A549 treated with Mapracorat at 1 μM for 4 hours (cell line): ENCODE measurements at places on chromosomes 3 and 15. TPM values are rescaled to one million over a fixed set of nuclear protein-coding genes. Genes with fewer than 3 reads are reported as not detected.

C3orf62 gene
- 1.5 to 2.5 TPM (median 1.8 TPM) in 5 replicates for total RNA-seq

ROPN1 gene
- total RNA-seq = not detected in 5 replicates

COL6A5 gene
- total RNA-seq = 0.05 TPM in 1 of 5 replicates, not detected in the others

ACY1 gene
- total RNA-seq = 24.6 to 30.1 TPM (median 25.9 TPM) in 5 replicates

SLC27A2 gene
- 30.9 to 37.7 TPM (median 33.0 TPM) in 5 replicates for total RNA-seq

GOLGA6A gene
- 0.07 to 0.26 TPM (median 0.10 TPM) in 5 replicates for total RNA-seq

BFSP2 gene
- total RNA-seq = not detected in 5 replicates

GMNC gene
- 0.04 TPM in 1 of 5 replicates, not detected in the others for total RNA-seq

EOMES gene
- 0.63 to 0.71 TPM (median 0.68 TPM) in 5 replicates for total RNA-seq

TGM4 gene
- 0.07 to 0.30 TPM (median 0.14 TPM) in 5 replicates for total RNA-seq

IGDCC3 gene
- 0.09 to 0.19 TPM (median 0.12 TPM) in 5 replicates for total RNA-seq

SI gene
- not detected in 5 replicates for total RNA-seq

HRG gene
- not detected in 5 replicates for total RNA-seq

ZNF717 gene
- 2.3 to 2.9 TPM (median 2.5 TPM) in 5 replicates for total RNA-seq

PLA2G4E gene
- not detected in 5 replicates for total RNA-seq

GATM gene
- total RNA-seq = 1.8 to 2.9 TPM (median 2.5 TPM) in 5 replicates

ALAS1 gene
- total RNA-seq = 44.1 to 50.3 TPM (median 48.7 TPM) in 5 replicates

SPSB4 gene
- 0.07 to 0.21 TPM (median 0.12 TPM) in 5 replicates for total RNA-seq

SEMA3F gene
- 11.5 to 17.8 TPM (median 16.4 TPM) in 5 replicates for total RNA-seq

ACAN gene
- 0.77 to 0.99 TPM (median 0.84 TPM) in 5 replicates for total RNA-seq

CCDC39 gene
- not detected in 5 replicates for total RNA-seq
